Sigmoid colon (tissue), 7 donors: ENCODE measurements at places on chromosomes 16 and 17. TPM values are rescaled to one million over a fixed set of nuclear protein-coding genes. Genes with fewer than 3 reads are reported as not detected.

MGAT5B gene
- 0.71 TPM for total RNA-seq

KRT39 gene
- total RNA-seq: not detected

NDEL1 gene
- total RNA-seq: 34.9 TPM

CCL5 gene
- 3.3 TPM for total RNA-seq

GRCh38 chr17:44604768-44605485 is 47.6 kb downstream of the FZD2 start:
- H3K36me3 ChIP-seq: no peaks in the 10 kb centered on the region
- H3K27me3 ChIP-seq: no peaks in the 10 kb centered on the region
- H3K4me1 ChIP-seq: no peaks in the 10 kb centered on the region
- no peak overlapping the region for H3K27ac ChIP-seq
- H3K4me3 ChIP-seq: no peak overlapping the region

GRCh38 chr17:64255764-64256163 is 7.3 kb downstream of the TEX2 start:
- no peaks in the 10 kb centered on the region for H3K36me3 ChIP-seq
- H3K27ac ChIP-seq: no peak overlapping the region
- H3K27me3 ChIP-seq: no peaks in the 10 kb centered on the region
- H3K4me3 ChIP-seq: no peak overlapping the region
- H3K4me1 ChIP-seq: peaks cover 12% of the 10 kb centered on the region
- no peak for DNase-seq

DNA sequence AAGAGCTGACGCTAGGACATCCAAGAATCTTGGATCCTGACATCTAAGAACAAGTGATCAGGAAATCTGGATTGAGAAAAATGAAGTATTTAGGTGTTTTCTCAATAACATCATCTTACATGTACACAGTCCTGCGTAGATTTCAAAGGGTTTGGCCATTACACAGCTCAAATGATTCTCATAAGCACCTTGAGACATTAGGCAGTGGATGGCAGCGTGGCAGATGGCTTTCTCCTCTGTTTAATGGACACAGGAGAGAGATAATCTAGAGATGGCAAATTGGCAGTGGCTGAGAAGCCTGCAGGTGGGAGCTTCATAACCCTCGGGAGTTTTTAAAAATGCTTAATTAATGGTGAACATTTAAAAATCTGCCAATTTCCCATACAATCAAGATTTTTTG is 137.5 kb downstream of the ZFHX3 start:
- no peaks in the 10 kb centered on the region for H3K27me3 ChIP-seq
- H3K4me1 ChIP-seq: peaks cover 4% of the 10 kb centered on the region
- no peaks in the 10 kb centered on the region for H3K36me3 ChIP-seq
- H3K4me3 ChIP-seq: no peak overlapping the region
- no peak for DNase-seq
- H3K27ac ChIP-seq: no peak overlapping the region

GRCh38 chr16:23842137-23842600 is 6.4 kb downstream of the PRKCB start:
- H3K27me3 ChIP-seq: no peaks in the 10 kb centered on the region
- H3K4me3 ChIP-seq: no peak overlapping the region
- H3K27ac ChIP-seq: no peak overlapping the region

- H3K27me3 ChIP-seq: no peaks in the 10 kb centered on the region
- H3K36me3 ChIP-seq: no peaks in the 10 kb centered on the region
- no peak overlapping the region for H3K27ac ChIP-seq
- no peaks in the 10 kb centered on the region for H3K4me1 ChIP-seq
Measured at GRCh38 chr17:9544221-9544620, 31.4 kb downstream of the STX8 start.

DNA sequence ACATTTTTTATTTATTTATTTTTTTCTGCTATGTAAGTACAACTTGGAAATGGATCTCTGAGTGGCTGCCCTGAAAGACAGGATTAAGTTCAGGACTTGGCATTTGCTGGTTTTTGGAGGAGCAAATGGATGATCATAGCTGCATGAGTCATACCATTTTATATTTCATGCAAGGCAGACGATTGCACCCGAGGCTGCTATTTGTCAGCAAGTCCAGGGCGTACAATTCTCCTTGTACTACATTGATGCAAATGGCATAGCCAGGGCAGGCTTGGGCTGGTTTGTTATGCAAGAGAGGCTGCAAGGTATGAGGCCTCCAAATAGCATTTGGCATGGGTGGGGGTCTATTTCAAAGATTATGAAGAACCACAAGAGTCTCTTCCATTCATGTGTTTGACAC is 81.2 kb upstream of the CACNG3 start:
- no peak overlapping the region for H3K4me3 ChIP-seq
- DNase-seq: no peak
- H3K36me3 ChIP-seq: peaks cover 4% of the 10 kb centered on the region
- no peaks in the 10 kb centered on the region for H3K27me3 ChIP-seq

DNA sequence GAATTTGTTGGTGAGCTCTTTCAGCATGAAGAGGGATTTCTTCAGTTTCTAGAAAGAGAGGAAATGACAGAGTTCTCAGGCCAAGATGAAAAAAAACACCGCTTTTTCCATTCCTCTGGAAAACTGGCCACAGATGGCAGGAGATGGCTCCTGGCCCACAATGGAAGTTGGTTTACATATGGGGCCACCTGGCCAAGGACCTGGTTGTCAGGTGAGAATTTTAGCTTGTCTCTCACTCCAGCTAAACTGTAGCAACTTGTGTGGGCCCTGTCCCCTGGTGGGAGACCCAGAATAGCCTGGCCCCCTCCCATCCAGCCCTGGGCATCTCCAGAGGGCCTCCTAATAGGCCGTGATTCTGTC is 33.6 kb downstream of the LGALS9 start:
- no peak overlapping the region for H3K4me3 ChIP-seq
- H3K4me1 ChIP-seq: no peaks in the 10 kb centered on the region
- no peaks in the 10 kb centered on the region for H3K36me3 ChIP-seq
- H3K27ac ChIP-seq: no peak overlapping the region
- no peaks in the 10 kb centered on the region for H3K27me3 ChIP-seq

DNA sequence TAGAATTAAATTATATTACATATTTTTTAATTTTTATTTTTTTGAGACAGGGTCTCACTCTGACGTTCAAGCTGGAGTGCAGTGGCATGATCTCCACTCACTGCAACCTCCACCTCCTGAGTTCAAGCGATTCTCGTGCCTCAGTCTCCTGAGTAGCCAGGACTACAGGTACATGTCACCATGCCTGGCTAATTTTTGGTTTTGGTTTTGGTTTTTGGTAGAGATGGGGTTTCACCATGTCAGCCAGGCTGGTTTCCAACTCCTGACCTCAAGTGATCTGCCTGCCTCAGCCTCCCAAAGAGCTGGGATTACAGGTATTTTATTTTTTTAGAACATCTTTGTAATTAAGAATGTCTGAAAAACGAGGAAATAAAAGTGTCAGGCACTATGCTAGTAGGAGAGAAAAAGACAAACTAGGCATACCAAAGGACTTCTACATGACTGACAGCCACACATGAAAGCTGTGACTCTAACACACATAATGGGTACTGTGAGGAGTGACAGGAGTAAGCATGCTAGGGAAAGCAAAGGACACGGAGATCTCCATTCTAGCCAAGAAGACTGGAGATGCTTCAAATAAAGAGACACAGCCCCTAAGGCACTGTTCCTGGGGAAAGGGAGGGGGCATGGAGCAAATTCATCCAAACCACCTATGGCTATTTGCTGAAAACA is 7.3 kb downstream of the GNA13 start:
- H3K4me3 ChIP-seq: no peak overlapping the region
- peak overlapping the region; percentile 45 for H3K27ac ChIP-seq
- no peak for DNase-seq
- H3K4me1 ChIP-seq: peaks cover 65% of the 10 kb centered on the region
- peaks cover 50% of the 10 kb centered on the region for H3K36me3 ChIP-seq

- DNase-seq: no peak
- no peaks in the 10 kb centered on the region for H3K4me1 ChIP-seq
- H3K4me3 ChIP-seq: no peak overlapping the region
- no peaks in the 10 kb centered on the region for H3K27me3 ChIP-seq
- no peak overlapping the region for H3K27ac ChIP-seq
- no peaks in the 10 kb centered on the region for H3K36me3 ChIP-seq
Measured at GRCh38 chr16:11447272-11447671, 102.0 kb downstream of the RMI2 start.

DNA sequence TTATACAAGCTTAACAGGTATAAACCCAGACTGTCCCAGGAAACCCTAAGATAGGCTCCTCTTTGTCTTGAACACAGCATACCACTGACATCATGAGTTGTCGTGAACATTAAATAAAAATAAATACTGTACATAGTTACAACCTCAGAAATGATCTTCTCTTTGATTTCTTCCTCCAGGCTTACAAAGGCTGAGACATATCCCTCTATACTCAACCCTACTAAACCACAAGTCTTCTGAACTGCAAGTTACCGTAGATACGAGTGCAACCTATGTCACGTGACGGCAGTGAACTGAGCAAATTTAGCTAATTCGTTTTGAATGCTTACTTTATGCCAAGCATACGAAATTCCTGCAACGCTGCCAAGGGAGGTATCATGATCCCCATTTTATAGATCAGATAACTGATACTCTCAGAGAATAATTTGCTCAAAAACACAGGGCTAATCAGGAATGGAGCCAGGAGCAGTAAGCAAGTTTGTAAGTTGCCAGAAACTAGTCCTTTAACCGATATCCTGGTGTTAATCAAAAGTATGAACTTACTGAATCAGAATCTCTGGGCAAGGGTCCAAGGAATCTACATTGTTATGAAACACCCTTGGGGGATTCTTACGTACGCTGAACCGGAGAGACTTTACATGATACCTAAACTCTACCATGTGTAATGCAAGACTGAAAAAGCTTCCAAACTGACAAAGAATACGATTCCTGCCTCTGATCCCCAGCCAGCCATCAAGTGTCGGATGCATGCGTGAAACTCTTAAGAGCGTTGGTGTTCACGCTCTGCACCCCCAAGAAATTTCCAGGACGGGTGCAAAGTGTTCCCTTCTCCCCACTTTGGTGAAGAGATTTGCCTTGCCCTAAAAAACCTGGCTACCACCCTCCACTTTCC is 106.2 kb downstream of the XYLT1 start:
- H3K4me3 ChIP-seq: no peak overlapping the region
- no peaks in the 10 kb centered on the region for H3K36me3 ChIP-seq
- H3K4me1 ChIP-seq: peaks cover 73% of the 10 kb centered on the region
